ENCODE measurements at places on chromosomes 3 and 15.
A peak's percentile ranks its signal among the peaks of the same experiment; 100 is the strongest.

GRCh38 chr15:68328443-68328842 lies 50.9 kb downstream of the FEM1B start:
- no peak for DNase-seq

- DNase-seq, result no peak
These were observed 36.9 kb downstream of the LRIG1 start for GRCh38 chr3:66463730-66464511.

GRCh38 chr3:67196677-67197076 lies 198.6 kb downstream of the KBTBD8 start:
- no peak for DNase-seq

GRCh38 chr15:94855409-94856266 lies 624.3 kb downstream of the MCTP2 start:
- no peak for DNase-seq

- no peak for DNase-seq
These were observed 30.8 kb downstream of the MDFIC2 start for GRCh38 chr3:70281663-70282062.

DNA sequence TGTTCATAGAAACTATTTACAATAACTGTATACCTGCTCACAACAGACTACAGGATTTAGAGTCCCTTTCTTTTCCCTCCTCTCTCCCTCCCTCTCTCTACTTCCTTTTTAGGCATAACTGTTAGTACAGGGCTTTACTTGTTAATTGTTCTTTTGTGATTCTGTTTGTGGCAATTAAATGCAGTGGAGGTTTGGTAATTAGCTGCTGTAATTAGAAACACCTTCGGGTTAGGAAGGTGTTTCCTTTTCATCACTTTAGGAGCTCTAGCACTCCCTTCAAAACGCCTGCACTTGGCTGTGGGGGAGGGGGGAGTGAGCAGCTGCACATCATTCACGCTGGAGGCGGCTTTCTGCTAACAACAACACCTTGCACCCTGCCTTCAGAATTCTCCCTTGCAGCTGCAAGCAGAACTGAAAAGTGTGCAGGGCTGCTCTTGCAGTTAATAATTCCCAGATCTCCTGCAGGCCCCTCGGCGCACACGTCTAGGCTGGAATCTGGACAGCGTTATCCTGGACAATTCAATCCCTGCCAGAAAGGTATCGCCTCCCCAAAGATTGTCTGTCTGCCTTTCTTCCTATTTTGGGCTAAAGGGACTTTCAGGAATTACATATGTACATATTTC lies 242.6 kb upstream of the RGMA start:
- DNase-seq, result peak; percentile 42

DNA sequence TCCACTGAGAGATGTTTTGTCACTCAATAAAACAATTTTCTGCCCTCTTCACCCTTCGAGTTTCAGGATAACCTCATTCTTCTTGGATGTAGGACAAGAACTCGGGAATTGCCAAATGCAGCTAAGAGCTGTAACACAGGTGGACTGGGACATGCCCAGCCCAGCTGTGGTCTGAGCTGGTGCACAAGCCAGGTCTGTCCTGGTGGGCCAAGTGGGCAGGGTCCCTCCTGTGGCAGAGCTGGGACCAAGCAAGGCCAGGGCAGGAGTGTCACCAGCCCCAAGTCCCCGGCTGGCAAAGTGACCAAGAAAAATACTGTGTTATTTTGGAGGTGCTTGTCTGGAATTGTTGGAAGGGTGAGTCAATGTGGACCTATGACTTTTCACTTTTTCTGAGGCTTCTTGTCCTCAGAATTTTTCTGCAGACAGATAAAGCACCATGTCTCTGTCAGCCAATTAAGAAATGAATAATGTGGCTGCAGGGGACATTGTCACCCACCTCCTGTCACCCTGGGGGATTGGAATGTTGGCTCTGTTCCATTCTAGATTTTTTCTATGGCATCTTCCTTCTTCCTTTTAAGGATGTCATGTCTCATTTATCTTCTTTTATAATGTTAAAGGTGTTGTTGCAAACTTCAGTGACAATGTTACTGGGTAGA lies 645.2 kb upstream of the EPHA6 start:
- no peak for DNase-seq
